Stromal cell of bone marrow (primary cell): ENCODE measurements at places on chromosomes 6 and 20.
A peak's percentile ranks its signal among the peaks of the same experiment; 100 is the strongest.

GRCh38 chr6:137830511-137830911, 36.5 kb upstream of the TNFAIP3 start:
- no peak for DNase-seq

DNA sequence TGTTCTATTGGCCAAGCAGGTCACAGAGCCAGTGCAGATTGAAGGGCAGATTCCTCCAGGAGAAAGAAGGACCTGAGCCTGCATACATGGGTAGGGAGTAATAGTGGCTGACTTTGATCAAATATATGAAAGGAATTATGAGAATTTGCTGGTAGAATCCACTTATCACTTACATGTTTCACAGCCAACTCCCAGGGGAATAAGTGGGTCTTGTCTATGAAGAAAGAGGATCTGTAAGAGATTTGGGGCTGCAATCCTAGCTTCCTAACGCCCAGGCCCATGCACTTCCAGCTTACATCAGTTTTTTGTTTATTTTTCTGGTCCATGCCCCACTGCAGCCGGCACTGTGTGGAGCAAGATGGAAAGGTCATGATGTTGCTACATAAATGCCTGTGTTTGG, 107.9 kb upstream of the SYNDIG1 start:
- no peak for DNase-seq

DNA sequence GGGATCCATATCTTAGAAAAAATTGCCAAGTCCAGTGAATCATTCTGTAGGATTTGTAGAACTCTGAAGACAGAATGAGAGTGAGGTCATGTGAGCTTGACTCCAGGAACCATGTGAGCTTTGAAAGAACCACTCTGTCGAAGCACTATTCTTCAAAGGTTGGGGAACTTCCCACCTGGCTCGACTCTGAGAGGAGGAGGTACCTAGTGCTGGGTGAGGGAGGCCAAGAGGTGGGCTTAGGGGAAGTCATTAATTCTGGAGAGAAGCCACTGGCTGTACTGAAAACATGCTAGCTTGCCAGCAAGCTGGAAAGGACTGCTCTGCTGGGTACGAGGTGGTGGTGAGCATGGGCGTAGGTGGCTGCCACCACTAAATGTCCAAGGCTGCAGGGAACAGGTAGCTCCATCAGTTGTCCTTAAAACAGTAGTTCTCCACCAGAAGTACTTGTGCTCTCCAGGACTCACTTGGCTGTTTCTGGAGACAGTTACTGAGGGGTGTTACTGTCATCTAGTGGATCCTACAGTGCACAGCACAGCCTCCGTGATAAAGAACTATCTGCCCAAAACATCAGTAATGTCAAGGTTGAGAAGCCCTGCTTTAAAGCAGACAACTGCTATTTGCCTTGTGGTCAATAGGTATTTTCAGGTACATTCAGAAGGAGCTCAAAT, 34.7 kb upstream of the SYNJ2 start:
- no peak for DNase-seq

DNA sequence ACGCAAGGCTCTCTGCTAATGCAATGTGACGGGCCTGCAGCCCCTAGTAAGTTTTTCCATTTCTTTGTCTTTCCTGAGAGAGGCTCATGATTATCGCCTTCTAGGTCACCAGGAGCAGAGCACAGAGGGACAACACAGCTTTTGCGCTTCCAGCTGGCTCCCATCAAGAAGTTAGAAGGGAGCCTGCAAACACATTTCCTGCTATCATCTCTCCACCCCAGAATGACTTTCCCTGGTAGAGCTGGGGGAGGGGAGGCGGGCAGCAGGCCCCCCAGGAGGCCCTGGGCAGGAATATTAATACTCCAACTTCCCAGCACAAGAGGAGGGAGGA, 35.7 kb upstream of the CCDC167 start:
- no peak for DNase-seq

DNA sequence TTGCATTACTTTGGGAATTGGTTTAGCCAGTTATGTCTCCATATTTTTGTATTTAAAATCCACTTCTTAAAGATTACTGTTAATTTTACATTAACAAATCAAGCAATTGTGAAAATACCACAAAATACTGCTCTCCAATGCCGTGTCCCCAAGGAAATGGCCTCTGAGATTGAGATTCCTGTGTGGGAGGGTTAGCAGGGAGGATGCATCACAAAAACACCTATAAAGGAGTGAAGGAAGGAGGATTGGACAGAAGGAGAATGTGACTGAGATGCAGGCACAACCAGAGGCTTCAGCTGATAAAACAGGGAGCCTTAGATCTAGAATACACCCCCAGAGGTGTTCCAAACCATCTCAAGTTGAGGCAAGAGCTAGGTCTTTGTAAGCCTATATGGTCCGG, 34.2 kb upstream of the NKAIN2 start:
- DNase-seq, result no peak

DNA sequence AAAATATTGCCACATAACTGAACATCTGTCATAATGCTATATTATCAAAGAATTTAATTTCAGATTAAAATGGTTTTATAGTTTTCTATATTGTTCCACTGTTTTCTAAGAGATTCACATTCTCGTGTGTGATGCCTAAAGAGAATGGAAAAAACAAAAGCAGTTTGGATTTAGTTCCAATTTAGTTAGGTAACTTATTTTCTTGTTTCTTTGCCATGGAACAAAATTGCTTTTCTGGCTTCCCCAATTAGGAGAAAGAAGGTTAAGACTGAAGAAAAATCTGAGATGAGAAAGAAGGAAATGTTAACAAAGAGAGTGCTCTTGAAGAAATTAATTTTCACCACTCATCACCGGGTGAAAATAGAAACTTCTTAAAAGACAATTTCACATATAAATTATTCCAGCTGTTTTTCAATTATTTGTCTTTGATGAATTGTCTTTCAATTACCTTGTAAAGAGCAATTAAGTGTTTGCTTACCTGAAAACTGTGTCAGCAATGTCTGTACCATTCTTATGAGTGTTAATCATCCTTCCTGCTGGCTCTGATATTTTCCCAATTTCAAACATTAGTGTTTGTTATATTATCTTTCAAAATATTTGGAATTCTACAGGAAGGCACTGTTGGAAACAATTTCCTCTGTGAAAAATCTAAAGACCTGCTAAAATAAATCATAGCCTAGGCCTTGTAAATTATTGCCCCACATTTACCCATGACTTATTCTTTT, 19.5 kb downstream of the PHACTR2 start:
- no peak for DNase-seq

- peak; percentile 22 for DNase-seq
Measured at GRCh38 chr6:162377735-162378134, 349.8 kb downstream of the PRKN start.

DNA sequence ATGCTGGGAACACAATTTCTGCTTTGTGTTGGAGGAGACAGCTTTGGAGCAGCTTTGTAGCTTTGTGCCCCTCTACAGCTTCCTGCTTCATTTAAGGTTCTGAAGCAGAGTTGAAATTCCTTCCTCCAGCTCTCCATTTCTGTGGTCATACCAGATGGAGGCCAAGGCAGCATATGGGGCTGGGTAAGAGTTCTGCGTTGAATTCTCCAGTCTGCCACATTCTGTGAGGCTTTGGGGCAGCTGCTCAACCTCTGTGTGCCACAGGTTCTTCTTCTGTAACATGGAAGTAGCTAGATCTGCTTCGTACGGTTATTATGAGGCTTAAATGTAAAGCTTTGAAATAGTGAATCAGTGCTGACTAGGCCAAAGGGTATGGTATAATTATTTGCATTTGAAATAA, 2.9 kb upstream of the TRIM26 start:
- no peak for DNase-seq

GRCh38 chr6:30185846-30186484, 22.6 kb downstream of the TRIM15 start:
- DNase-seq, result no peak

DNA sequence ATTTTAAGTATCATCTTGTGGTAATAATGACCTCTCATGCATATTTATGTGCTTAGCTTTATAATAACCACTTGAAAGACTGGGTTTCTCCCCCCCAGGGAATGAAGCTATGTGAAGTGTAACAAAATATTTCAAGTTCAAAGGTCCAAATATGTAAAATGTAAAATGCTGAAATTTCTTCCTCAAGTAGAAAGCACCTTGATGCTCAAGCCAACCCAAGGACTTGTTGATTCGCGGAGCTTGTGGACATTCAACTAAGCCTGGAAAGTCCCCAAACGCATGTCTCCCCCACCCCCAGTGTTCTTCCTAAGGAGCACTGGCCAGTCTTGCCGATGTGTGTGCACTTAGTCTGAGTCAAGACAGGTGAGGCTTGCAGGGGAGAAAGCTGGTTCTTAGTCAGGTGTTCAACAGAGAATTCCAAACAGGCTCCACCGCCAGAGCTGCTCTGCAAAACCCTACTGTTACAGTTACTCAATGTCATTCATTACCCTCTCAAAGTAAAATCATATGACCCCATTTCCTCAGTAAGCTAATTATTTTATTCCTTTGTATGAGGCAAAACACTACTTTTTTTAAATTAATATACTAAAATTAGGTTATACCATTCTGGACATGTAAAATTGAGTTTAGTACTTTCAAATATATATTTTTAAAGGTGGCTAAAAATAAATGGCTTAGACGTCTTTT, 46.9 kb upstream of the QKI start:
- no peak for DNase-seq

DNA sequence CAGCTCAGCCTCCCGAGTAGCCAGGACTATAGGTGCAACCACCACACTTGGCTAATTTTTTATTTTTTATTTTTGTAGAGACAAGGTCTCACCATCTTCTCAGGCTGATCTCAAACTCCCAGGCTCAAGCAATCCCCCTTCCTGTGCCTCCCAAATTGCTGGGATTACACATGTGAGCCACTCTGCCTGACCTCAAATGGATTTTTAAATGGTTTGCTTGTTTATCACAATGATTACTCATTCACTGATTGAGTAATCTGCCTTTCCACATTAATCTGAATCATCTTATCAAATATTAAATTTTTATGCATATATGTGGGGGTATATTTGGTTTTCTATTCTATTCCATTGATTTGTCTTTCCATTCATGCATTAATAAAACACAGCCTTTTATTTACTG, 9.4 kb upstream of the KHDC1L start:
- DNase-seq, result peak; percentile 72

GRCh38 chr20:47782076-47782475, 3.2 kb downstream of the SULF2 start:
- DNase-seq, result no peak

- no peak for DNase-seq
Measured at GRCh38 chr6:145627451-145627850, 107.9 kb downstream of the EPM2A start.

- DNase-seq, result no peak
Measured at GRCh38 chr20:47647994-47648393, 137.3 kb downstream of the SULF2 start.
